ENCODE measurements at places on chromosomes 1 and 21. TPM values are rescaled to one million over a fixed set of nuclear protein-coding genes. Genes with fewer than 3 reads are reported as not detected.
A peak's percentile ranks its signal among the peaks of the same experiment; 100 is the strongest.

GRCh38 chr1:182674346-182675246 is 9.8 kb downstream of the RGS8 start:
- H3K36me3 ChIP-seq = no peaks in the 10 kb centered on the region
- no peak for DNase-seq
- peaks cover 25% of the 10 kb centered on the region for H3K4me1 ChIP-seq
- H3K27me3 ChIP-seq = no peaks in the 10 kb centered on the region

- no peaks in the 10 kb centered on the region for H3K27me3 ChIP-seq
- H3K4me3 ChIP-seq = peak overlapping the region; percentile 92
- DNase-seq = peak; percentile 40
- peaks cover 3% of the 10 kb centered on the region for H3K36me3 ChIP-seq
- peaks cover 3% of the 10 kb centered on the region for H3K4me1 ChIP-seq
These were observed 880 bp downstream of the PRPF38B start for GRCh38 chr1:108692724-108693655.

- H3K27me3 ChIP-seq = no peaks in the 10 kb centered on the region
- peaks cover 4% of the 10 kb centered on the region for H3K36me3 ChIP-seq
- no peak overlapping the region for H3K27ac ChIP-seq
- H3K4me3 ChIP-seq = no peak overlapping the region
- DNase-seq = no peak
- no peaks in the 10 kb centered on the region for H3K4me1 ChIP-seq
These were observed 83.6 kb downstream of the JAK1 start for GRCh38 chr1:64882574-64883255.

- no peak overlapping the region for H3K4me3 ChIP-seq
- H3K36me3 ChIP-seq = peaks cover 5% of the 10 kb centered on the region
- H3K27ac ChIP-seq = no peak overlapping the region
- H3K27me3 ChIP-seq = peaks cover 20% of the 10 kb centered on the region
These were observed 134.6 kb upstream of the ARHGEF16 start for GRCh38 chr1:3319874-3320245.

Gene PFKFB2
- total RNA-seq = 15.7 TPM

Measured in spinal cord (tissue), 10 donors.